Stimulated activated CD4-positive, alpha-beta T cell treated with anti-CD3 and anti-CD28 coated beads, Interleukin-4, amount 100 ng/mL, for 24 hours (primary cell): ENCODE measurements at places on chromosomes 7 and 10.

DNA sequence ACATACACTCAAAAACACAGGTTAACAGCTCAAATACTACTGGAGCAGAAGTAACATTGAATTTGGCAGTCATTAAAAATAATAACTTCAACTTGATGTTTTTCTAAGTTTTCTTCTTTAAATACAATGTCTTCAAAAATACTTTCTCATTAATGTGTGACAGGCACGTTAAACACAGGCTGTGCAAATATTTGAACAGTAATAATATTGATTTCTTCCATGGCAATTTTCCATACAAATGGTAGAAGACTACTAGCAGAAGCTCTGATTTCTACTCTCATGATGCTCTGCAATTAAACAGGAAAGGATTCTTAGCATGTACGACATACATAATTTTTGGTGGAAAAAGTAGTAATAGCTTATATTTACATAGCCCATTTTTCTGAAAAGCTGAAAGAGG lies 47.4 kb downstream of the NRP1 start:
- no peak for DNase-seq

DNA sequence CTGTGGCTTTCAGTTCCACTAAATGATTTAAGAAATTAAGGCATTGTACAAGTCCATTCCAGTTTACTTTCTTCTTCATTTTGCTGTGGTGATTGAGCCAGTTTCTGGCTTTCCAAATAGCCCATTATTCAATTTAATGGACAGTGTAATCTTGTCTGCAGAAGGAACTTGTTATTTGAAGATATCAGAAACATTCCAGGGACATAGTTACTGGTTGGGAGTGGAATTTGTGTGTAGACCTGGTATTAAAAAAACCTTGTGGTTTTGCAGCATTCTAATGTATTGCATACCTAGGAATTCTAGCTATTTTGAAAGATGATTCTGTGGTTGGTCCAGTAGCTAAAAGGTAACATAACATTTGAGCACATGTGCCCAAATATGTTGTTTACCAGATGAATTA lies 72.2 kb downstream of the MCU start:
- no peak for DNase-seq

- no peak for DNase-seq
These were observed 149.3 kb upstream of the DPP6 start for GRCh38 chr7:153902862-153903261.

- no peak for DNase-seq
These were observed 32.7 kb downstream of the DNMBP start for GRCh38 chr10:99976886-99977665.

DNA sequence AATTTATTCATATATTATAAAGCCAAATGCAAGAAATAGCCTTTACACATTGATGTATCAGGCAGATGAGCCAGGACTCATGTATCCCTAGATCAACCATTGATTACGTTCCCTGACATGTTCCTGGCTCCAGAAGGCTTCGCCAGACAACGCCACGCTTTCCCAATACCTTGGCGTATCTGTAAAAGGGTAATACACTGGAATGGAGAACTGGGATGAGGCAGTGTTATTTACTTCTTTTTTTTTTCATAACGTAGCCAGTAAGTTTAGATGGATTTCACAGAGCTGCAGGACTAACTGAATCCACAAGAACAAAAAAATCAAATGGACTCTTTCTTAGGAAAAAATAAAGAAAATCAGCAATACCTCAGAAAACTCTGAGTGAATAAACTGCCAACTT lies 588.1 kb upstream of the SEMA3D start:
- no peak for DNase-seq

DNA sequence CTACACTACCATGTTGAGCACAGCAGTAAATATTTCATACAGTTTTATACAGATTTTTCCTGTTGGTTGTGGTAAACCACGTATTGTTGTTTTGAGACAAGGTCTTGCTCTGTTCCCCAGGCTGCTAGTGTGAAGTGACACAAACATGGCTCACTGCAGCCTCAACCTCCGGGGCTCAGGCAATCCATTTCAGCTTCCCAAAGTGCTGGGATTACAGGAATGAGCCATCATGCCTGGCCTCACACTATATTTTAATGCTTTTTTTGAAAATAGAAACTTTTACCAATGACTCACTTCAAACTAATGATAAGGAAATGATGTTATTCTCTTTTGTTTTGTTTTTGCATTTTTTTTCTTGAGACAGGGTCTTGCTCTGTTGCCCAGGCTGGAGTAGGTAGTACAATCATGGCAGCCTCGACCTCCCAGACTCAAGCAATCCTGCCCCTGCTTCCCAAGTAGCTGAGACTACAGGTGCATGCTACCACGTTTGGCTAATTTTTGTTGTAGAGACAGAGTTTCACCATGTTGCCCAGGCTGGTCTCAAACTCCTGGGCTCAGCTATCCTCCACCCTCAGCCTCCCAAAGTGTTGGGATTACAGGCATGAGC lies 210.6 kb downstream of the TPST1 start:
- DNase-seq: no peak

- peak; percentile 19 for DNase-seq
These were observed 65.8 kb downstream of the APBB1IP start for GRCh38 chr10:26503911-26504310.

GRCh38 chr10:77328272-77328816 lies 309.3 kb downstream of the KCNMA1 start:
- DNase-seq: no peak

GRCh38 chr7:767941-768731 lies 41.1 kb upstream of the PRKAR1B start:
- no peak for DNase-seq

- DNase-seq: no peak
These were observed 216.3 kb downstream of the CHRM2 start for GRCh38 chr7:137084607-137085380.

GRCh38 chr7:149053384-149053783 lies 25.1 kb upstream of the PDIA4 start:
- DNase-seq: no peak

- DNase-seq: peak; percentile 58
These were observed 30.7 kb upstream of the RBM20 start for GRCh38 chr10:110613341-110613995.

- DNase-seq: no peak
These were observed 16.2 kb downstream of the PFKFB3 start for GRCh38 chr10:6218692-6219493.

GRCh38 chr10:100934084-100934659 lies 21.4 kb downstream of the SLF2 start:
- no peak for DNase-seq

DNA sequence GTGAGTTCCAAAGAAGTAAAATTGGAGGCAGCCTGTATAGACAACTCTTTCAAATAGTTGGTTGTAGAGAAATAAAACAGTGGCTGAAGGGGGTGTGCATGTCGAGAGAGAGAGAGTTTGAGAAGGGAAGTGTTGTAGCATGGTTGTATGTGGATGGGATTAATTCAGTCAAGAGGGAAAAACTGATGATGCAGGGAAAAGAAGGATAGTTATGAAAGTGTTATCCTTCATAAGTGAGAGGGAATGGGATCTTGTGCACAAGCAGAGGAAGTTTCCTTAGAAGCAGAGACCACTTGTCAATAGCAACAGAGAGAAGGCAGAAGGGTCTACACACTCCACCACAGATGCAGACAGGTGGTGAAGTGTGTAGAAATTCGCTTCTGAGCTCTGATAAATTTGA lies 30.0 kb upstream of the BPGM start:
- DNase-seq: no peak

GRCh38 chr10:1400101-1401070 lies 336.9 kb downstream of the ADARB2 start:
- DNase-seq: no peak

GRCh38 chr7:129952086-129952652 lies 591 bp downstream of the UBE2H start:
- peak; percentile 11 for DNase-seq

GRCh38 chr7:113071465-113071864 lies 15.2 kb downstream of the GPR85 start:
- no peak for DNase-seq

DNA sequence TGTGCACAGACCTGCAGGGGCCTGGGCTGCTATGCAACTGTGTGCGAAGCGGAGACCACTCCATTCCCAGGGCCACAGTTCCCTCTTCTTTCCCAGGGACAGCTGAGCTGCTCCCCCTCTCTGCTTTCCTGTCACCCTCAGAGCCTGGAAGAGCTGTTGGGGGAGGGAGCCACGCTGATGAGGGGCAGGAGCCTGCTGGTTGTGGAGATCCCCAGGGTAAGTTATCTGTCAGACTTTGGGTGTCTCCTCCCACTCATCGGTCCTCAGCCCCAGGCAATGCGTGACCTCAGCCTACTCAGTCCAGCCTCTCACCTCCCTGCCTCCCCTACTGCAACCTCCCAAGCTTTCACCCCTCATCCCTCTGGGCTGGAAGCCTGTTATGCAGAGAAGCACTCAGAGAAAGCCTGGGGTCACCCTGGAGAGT lies 53.5 kb downstream of the ZNF467 start:
- DNase-seq: no peak
